ENCODE measurements at places on chromosomes 6 and 20. TPM values are rescaled to one million over a fixed set of nuclear protein-coding genes. Genes with fewer than 3 reads are reported as not detected.

GRCh38 chr6:28696682-28697081 lies 171.0 kb downstream of the GPX5 start:
- no peak for DNase-seq

DNA sequence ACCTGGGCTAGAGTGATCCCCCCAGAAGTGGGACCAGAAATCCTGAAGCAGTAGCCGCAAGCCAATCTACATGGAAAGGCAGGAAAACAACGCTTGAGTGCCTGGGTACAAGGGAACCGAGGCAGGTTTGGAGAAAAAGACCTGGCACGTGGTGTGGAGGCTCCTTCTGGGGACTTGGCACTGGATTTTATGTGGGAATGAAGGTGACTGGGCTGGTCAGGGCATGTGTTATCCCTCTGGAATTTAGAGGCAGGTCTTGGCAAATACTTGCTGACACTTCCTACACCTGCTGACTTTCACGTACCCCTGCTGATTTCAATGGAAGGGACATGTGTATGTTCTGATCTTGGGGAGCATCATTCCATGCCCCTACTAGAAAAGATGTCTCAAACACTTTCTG lies 25.0 kb upstream of the FAM217A start:
- DNase-seq = no peak

DNA sequence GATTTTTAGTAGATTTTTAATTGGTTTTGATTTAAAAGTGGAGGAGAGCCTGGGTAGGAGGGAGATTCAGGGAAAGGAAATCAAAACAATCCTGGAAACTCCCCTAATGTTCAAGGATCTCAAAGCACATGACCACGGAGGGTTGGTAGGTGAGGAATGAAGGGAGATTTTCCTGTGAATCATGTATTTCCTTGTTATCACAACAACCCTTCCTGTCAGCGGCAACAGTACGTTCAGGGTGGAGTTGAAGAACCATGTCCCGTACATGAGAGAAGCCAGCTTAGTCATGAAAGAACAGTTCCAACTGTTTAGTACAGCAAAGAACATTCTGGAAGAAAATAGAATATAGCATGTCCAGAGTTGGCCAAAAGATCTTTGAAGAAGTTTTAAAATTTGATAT lies 79.4 kb upstream of the SCAF8 start:
- no peak for DNase-seq

- DNase-seq = no peak
These were observed 8.0 kb downstream of the PNISR start for GRCh38 chr6:99416892-99417767.

DNA sequence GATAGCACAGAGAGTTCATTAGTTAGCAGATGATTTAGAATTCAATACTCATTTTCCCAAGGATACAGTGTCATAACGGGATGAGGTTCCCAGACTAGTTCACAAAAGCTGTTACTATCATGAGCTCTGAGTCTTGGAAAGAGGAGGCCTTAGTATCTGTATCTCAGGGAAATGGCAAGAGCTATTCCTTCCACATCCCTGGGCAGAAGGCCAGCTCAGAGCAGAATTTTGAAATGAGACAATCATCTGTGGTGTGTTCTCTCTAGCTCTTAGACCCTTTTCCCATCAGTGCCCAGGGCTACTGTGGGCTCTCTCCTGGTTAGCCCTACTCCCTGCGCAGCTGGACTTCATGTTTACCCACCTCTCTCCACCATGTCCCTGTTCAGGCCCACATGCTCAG lies 64.5 kb downstream of the JAG1 start:
- no peak for DNase-seq

GRCh38 chr20:40019510-40019909 lies 669.5 kb downstream of the MAFB start:
- no peak for DNase-seq

- DNase-seq = no peak
These were observed 130.6 kb upstream of the INSM1 start for GRCh38 chr20:20237093-20237959.

DNA sequence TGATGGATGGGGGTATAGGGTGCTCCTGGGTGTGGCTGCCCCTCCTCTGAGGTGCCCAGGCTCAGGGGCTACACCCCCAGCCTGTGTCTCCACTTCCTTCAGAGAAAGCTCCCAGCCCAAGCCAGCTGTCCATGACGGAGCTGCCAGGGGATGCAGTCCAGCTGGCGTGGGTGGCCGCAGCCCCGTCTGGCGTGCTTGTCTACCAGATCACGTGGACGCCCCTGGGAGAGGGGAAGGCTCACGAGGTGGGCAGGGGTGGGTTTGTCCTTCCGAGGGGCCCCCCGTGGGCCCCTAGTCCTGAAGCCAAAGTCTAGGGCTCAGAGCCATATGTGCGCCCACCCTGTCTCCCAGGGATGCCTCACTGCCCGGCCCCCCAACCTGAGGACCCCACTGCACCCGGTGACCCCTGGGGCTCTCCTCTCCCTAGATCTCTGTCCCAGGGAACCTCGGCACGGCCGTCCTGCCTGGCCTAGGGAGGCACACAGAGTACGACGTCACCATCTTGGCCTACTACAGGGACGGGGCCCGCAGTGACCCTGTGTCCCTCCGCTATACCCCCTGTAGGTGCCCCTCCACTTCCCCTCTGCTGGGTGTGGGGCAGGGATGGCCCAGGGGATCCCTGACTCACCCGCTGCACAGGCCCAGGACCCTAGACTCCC lies 19.8 kb downstream of the COL20A1 start:
- no peak for DNase-seq

DNA sequence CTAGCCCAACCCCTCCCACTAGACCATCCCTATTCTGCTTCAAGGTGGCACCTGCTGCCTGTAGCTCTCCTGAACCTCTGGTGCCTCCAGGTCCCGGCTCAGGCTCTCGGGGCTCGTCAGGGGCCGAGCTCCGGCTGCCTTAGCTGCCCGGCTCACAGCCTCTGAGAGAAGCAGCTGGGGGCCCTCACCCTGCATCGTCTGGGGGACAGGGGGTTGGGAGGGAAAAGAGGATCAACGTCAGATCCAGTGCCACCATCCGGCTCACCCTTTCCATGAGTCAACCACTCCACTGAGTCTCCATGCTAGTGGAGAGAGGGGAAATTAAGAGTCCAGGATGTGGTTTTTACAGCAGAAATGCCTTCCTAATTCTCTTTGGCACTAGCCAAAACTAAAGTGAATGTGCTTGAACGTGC lies 13.0 kb downstream of the BAG6 start:
- DNase-seq = no peak

DNA sequence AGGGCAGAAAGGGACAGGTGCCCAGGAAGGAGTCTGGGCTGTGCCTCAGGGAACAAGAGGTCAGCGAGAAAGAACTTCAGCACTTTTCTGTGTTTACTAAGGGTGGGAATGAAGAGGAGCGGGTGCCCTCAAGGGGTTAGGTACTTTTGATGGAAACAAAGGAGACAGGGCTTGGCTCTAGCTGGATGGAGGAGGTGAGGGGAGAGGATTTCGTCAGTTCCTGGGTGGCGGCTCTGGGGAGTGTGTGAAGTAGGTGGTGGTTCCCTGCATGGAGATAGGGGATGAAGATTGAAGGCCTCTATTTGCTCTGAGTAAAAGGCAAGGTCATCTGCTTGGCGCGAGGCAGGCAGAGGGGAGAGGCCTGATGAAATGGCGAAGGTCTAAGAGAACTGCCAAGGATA lies 40.0 kb upstream of the ANKRD60 start:
- DNase-seq = no peak

- DNase-seq = no peak
These were observed 29.0 kb upstream of the GTSF1L start for GRCh38 chr20:43755851-43756250.

DNA sequence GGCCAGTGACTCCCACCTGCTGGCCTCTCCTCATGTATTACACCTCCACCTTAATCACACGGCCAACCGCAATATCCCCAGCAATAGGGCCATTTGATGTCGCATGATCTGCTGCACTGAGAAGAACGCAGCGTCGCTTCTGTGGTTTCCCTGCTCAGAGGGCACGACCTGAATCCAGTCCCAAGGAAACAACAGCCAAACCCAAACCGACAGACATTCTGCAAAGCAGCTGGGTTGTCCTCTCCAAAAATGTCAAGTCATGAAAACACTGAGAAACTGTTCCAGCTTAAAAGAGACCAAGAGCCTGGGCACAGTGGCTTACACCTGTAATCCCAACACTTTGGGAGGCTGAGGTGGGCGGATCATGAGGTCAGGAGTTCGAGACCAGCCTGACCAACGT lies 7.5 kb upstream of the BPI start:
- no peak for DNase-seq

DNA sequence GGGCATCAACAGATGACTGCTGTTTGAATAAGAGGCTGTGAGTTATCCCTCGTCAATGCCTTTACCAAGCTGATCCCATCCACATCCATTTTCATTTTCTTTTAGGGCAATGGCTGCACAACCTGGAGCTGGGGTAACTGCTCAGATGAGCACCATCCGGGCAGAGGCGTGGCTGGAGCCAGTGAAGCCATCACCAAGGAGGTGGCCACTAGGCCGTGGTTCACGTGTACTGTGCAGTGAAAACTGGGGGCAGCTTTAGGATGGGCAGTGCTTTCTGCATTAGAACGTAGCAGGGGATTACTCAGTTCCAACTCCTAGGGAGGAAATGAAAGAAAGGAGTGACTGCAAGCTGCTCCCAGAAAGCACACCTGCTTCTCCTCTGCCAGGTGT lies 51.2 kb downstream of the RRBP1 start:
- DNase-seq = no peak

DNA sequence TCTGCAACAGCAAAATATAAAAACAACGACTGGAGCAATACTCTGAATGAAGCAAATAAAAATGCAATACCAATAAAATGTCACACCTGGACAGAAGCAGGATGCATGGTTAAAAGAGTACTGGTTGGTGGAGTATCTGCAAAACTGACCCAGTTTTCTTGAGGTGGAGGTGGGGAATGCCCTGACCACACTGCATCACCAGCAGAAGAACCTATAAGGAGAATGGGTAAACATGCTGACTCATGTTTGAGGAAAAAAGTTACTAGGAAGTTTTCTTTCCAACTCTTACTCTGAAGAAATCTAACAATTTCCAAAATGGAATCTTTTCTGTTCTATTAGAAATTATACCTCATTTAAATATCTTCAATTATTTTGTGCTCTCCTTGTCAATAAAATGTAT lies 43.6 kb downstream of the REPS1 start:
- no peak for DNase-seq

GRCh38 chr6:169372589-169372988 lies 118.9 kb upstream of the THBS2 start:
- no peak for DNase-seq

Gene SLC22A2
- not detected for total RNA-seq

Gene PXT1
- total RNA-seq = 0.22 TPM

Gene KCNK15
- total RNA-seq = not detected

Gene BMP2
- total RNA-seq = not detected

Gene GCLC
- 32.2 TPM for total RNA-seq

Gene MYLK2
- 0.39 TPM for total RNA-seq

Gene SFTA2
- not detected for total RNA-seq
